ENCODE measurements at places on chromosomes 12 and 14.

DNA sequence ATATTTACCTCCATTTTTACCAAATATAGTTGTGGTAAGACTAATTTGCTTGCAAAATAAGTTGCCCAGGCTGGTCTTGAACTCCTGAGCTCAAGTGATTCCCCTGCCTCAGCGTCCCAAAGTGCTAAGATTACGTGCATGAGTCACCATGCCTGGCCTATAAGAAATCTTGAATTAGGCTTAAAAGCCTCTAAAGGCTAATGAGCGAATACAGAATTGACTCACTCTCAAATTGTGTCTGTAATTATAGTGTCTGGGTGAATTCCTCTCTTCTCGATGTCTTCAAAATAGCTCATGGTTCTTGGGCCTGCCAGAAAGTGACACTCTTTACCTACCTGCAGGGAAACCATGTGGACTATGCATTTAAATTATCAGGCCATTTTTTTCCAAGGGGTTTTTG is 403.5 kb downstream of the SLC16A7 start:
- DNase-seq = no peak

DNA sequence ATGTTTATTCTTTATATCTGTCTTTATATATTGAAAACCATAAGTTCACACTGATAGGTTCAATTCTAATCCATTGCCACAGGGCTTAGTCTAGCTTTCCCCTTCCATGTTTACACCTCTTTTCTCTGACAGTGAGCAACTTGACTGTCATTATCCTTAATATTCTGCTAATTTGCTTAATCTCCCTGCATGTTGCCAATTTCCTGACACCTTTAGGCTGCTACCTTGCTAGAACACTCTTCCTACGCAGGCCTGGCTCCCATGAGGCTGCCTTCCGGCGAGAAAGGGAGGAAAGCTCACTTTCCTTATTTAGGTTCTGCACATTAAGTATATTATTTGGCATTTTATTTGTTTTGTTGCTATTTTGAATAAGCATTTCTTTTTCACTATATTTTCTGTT is 12.8 kb upstream of the FRS2 start:
- no peak for DNase-seq

DNA sequence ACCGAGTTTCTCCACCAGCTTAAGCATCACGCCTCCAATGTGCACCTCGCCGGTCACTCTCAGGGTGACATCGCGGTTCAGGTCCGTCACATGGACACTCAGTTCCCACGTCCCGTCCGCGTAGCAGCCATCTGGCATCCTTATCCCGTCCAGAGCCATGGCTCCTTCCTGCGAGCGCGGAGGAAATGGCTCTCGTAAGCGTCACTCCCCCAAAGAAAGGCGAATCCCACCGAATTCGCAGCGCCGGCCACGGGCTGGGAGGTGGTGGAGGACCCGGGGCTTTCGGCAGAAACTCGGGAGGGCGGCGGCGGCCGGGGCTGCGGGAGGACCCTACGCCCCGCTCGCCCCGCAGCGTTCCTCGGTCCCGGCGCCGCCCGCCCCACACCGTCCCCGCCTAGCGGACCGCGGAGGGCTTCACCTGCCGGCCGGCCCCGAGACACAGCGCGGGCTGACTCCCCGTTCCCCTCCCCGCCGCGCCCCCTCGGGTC is 396 bp downstream of the FERMT2 start:
- DNase-seq = no peak

- no peak for DNase-seq
Observed at GRCh38 chr14:100857923-100858837, 32.3 kb downstream of the MEG3 start.

DNA sequence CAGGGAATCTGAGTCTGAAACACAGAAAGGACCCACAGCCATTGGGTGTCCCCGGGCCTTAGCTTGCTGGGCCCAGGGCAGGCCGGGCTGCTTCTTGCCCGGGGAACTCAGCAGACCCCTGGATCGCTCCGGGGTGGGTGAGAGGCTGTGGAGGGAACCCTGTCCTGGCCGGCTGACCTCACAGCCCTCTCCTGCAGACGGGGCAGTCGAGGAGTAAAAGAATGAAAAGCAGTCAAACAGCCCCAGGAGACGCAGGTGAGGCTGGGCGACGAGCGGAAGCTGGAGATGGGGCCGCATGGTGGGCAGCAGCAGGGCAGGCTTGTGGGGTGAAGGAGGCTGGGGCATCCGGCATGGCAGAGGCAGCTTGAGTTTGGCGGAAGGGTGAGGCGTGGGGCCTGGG is 57.0 kb downstream of the KIF26A start:
- no peak for DNase-seq

GRCh38 chr12:117367006-117367638 is 5.7 kb upstream of the NOS1 start:
- DNase-seq = peak; percentile 87

DNA sequence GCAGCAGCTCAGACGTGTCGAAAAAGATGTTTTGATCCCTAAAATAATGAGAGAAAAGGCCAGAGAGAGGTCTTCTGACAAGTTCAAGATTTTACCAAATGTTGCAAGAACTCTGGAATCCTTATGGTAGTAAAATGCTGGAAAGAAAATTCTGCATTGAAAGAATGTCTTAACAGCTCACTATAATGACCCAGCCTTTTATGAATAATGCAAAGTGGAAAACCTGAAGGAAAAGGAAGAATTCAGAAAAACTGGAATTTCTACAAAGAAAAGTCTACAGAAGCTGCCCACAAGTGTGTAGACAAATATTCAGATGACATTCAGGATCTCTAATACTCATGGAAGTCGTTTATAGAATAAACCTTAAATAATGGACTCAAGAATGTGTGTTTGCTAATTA is 1.8 kb upstream of the CCDC88C start:
- no peak for DNase-seq

DNA sequence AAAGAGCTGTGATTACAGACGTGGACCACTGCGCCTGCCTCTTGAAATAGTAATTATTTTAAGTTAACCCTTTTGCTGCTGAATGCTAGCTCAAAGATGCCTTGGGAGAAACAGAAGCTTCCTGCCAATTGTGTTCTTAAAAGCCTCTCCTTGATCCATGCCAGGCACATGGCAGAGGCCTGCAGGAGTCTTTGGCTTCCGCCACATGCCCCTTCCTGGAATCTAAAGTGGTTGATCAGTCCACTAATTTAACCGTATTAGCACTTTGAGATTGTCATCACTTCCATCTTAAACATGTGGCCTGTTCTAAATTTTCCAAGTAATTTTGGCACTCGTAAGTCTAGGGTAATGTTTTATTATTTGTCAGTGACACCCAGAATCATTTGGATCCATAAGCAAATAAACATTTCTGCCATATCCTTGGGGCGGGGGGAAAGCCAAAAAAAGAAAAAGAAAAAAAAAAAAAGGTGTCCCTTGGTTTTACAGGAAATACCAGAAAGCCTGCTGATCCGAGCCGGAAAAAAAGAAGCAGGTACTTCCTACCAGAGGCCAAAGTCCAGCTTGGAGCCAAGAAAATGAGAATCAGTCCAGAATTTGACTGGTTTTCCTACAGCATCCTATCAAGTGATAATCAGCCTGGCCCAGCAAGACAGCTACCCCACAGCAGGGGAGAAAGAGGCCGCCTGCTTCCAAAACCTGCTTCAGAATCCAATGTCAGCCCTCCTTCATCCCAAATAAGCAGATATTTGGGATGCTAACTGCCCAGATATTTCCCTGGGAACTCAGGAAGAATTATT is 104.8 kb downstream of the KCNK10 start:
- no peak for DNase-seq

DNA sequence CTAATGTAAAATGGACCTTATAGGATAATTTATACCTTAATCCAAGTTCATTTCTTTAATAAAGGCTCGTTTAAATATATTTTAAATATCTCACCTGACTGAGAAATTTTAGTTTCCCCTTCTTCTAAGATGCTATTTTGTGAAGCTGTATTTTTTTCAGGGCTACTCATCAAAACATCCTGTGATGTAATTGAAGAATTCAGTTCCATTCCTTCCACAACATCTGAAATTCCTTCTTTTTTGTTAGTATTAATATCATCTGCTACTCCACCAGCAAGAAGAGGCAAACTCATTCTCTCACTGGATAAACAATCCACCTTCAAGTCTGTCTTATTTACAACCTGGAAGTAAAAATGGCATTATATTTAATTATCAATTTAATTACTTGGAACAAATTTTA is 22.5 kb downstream of the LGALS3 start:
- peak; percentile 36 for DNase-seq

DNA sequence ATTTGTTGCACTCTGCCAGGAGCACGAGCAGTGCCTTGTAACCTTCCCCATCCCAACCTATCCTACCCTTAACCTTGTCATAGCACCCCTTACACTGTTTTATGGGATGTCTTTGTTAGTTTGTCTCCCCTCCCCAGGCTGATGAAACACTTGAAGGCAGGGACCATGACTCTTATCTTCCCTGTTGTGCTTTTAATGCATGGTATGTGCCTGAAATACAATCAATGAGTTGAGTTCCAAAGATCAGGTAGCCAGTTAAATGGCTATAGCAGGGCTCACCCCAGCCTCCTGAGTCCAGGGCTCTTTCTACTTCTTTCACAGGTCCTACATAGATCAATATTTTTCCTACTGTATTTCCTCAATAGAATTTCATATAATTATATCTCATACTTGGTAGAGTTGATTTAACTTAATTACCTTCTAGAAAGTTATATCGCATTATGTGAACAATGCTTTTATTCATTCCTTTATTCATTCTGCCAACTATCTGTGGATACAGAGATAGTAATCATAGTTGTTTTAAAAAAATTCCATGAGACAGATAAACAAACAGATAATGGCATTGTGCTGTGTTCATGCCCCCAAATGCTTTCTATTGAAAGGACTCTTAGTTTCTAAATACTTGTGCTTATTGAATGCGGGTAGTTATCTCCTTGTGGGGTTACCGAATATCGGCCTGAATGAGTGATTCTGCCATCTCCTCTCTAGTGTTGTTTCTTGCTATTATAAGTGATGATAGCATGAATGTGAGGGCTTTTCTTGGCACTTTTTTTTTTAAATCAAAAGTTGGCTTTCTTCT is 347.4 kb downstream of the NPAS3 start:
- no peak for DNase-seq

GRCh38 chr14:46691819-46692218 is 40.2 kb upstream of the RPL10L start:
- DNase-seq = no peak

GRCh38 chr12:92400006-92400405 is 254.4 kb upstream of the BTG1 start:
- DNase-seq = no peak

DNA sequence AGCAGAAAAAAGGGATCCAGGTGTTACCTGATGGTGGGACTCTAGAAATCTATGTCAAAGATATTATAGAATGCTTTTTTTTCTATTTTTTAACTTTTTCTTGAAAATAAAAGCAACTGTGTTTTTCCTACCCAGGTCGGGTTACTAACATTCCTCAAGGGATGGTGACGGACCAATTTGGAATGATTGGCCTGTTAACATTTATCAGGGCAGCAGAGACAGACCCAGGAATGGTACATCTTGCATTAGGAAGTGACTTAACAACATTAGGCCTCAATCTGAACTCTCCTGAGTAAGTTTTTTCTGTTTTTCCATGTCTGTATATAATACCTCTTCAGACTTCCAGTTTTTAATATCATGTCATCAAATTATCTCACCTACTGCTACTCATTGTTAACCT is 27.6 kb upstream of the KCNMB4 start:
- DNase-seq = no peak

DNA sequence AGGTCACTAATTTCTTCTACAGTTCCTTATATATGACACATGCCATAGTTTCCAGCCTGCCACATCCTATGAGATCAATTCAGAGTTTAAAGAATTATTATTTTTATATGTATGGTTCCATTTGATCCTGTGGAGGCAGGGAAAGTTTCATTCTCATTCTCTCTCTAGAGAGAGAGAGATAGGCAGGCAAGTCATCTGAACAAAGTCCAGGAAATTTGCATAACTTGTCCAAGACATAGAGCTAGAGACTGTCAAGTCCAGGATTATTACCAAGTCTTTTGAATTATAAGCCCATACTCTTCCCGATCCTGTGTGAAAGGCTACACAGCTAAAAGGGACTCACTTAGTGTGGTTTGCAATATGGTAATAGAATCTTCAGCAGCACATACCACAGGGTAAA is 215.3 kb downstream of the SSPN start:
- no peak for DNase-seq

- no peak for DNase-seq
Observed at GRCh38 chr14:76208340-76208739, 56.6 kb downstream of the GPATCH2L start.

DNA sequence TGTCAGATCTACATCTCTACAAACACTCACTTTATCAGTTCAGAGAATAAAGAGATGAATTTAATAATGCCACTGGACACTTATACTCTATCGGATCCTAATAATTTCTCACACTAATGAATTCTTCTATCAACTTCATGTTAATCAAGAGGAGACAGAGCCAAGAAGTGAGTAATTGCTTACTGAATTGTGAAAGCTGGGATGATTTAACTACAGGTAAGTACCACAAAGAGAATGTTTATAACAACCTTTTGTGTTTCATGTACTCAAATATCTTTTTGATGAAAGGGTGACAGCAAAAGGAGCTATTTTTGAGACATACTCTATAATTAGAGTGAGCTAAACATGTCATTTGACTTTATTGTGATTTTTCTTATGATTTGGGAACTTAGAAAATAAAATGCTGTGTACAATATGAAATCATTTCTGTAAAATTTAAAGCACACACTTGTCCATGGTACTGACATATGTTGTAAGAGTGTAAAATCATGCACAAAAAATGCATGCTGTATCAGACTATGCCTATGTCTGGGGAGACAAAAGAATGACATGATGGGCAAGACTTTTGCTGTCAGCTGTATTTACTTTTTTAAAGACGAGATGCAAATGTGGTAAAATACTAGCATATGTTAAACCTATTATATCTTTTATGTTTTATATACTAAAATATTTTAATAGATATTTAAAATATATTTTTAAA is 361.2 kb downstream of the CCER1 start:
- DNase-seq = no peak

- no peak for DNase-seq
Observed at GRCh38 chr12:123050913-123051312, 70.4 kb downstream of the ARL6IP4 start.

DNA sequence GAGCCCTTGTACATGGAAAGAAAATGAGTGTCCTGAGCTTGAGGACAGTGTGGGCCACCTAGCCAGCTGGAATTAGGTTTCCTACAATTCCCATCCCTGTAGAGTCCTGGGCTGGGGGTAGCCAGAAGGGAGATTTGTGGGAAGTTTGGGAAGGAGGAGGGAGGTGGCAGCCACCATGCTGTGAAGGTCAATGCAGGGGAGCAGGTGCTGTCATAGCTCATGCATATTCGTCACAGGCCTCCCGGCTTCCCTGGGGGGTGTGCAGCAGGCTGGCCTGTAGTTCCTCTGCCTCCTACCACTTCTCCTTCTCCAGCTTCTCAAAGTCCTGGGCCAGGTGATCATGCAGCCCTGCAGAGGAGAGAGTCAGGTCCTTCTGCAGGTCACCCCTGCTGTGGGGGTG is 121.3 kb downstream of the TBX3 start:
- no peak for DNase-seq

- no peak for DNase-seq
Observed at GRCh38 chr14:95465358-95465757, 51.1 kb downstream of the SYNE3 start.

All from GM03348 (cell line).